NCI-H1930 (cell line): ENCODE measurements at places on chromosomes 7 and 10.

DNA sequence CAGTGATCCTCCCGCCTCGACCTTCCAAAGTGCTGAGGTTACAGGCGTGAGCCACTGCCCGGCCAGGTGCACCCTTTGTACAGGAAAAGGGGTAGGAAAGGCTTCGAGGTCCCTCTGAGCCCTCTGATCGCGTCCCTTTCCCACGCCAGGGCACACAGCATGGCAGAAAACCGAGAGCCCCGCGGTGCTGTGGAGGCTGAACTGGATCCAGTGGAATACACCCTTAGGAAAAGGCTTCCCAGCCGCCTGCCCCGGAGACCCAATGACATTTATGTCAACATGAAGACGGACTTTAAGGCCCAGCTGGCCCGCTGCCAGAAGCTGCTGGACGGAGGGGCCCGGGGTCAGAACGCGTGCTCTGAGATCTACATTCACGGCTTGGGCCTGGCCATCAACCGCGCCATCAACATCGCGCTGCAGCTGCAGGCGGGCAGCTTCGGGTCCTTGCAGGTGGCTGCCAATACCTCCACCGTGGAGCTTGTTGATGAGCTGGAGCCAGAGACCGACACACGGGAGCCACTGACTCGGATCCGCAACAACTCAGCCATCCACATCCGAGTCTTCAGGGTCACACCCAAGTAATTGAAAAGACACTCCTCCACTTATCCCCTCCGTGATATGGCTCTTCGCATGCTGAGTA lies 871 bp downstream of the POP7 start:
- no peak for DNase-seq

DNA sequence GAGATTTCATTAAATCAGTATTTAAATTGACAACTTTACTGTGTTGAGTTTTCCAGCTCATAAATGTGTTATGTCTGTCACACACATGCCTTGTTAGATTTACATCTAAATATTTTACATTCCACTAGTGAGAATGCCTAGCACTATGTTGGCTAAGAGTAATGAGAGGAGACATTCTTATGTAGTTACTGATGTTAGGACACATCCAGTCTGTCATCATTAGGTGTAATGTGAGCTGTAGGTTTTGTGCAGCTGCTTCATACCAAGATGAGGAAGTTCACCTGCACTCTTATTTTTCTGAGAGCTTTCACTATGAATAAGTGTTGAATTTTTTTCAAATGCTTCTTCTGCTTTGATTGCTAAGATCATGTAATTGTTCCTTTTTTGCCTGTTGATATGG lies 218.0 kb upstream of the IGFBP3 start:
- no peak for DNase-seq

GRCh38 chr7:99559175-99559915 lies 903 bp downstream of the ZNF655 start:
- no peak for DNase-seq

- no peak for DNase-seq
Observed at GRCh38 chr7:44288811-44289340, 36.5 kb downstream of the CAMK2B start.

DNA sequence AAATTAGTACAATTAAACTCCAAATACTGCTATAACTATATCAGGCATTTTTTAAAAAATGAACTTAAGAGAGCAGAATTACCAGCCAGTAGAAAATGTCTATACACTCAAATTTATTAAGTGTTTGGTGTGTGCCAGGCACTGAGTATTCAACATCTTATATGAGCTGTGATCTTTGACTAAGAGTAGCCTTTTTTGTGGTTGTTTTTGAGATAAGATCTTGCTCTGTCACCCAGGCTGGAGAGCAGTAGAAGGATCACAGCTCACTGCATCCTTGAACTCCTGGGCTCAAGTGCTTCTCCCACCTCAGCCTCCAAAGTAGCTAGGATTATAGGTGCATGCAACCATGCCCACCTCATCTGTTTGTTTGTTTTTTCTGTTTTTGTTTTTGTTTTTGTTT lies 102.5 kb upstream of the CELF2 start:
- DNase-seq = no peak

GRCh38 chr7:75866114-75866488 lies 12.7 kb upstream of the RHBDD2 start:
- DNase-seq = no peak
